MG63 (cell line): ENCODE measurements at places on chromosomes 11 and 22.

GRCh38 chr11:12123273-12123672 is 12.9 kb downstream of the MICAL2 start:
- no peak for DNase-seq

GRCh38 chr11:100932474-100933100 is 197.0 kb downstream of the PGR start:
- no peak for DNase-seq

DNA sequence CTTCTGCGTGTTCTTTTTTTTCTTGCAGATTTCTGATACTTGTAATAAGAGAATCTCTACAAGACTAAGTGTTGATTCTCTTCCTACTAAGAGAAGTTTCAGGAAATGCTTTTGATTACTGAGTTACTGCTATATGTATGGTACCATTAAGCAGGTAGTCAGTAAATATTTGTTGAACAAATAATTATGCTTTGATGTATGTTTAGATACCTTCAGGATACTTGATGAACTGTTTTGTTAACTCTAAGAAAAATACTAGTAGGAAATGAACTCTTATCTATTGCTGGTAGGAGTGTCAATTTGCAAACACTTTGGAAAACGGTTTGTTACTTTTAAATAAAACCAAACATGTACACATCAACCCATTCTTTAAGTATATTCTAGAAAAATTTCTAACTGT is 90.6 kb downstream of the TMEM135 start:
- no peak for DNase-seq

- DNase-seq, result peak; percentile 50
Measured at GRCh38 chr22:17570851-17571631, 7.7 kb downstream of the SLC25A18 start.

- no peak for DNase-seq
Measured at GRCh38 chr11:45385423-45385822, 99.3 kb upstream of the SYT13 start.

- DNase-seq, result no peak
Measured at GRCh38 chr11:116035977-116036376, 531.8 kb upstream of the CADM1 start.

DNA sequence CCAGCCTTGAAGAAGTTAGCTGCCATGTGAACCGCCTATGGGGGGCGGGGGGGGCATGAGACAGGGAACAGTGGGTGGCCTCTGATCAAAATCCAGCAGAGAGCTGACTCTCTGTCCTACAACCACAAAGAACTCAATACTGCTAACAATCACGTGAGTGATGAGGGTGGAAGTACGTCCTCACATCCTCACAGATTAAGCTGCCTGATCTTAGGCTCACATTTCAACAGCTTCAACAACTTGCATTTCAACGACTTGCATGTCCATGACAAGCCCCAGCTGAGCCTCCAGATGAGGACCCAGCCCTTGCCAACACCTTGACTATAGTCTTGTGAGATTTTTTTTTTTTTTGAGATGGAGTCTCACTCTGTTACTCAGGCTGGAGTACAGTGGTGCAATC is 51.6 kb downstream of the CLMP start:
- no peak for DNase-seq

DNA sequence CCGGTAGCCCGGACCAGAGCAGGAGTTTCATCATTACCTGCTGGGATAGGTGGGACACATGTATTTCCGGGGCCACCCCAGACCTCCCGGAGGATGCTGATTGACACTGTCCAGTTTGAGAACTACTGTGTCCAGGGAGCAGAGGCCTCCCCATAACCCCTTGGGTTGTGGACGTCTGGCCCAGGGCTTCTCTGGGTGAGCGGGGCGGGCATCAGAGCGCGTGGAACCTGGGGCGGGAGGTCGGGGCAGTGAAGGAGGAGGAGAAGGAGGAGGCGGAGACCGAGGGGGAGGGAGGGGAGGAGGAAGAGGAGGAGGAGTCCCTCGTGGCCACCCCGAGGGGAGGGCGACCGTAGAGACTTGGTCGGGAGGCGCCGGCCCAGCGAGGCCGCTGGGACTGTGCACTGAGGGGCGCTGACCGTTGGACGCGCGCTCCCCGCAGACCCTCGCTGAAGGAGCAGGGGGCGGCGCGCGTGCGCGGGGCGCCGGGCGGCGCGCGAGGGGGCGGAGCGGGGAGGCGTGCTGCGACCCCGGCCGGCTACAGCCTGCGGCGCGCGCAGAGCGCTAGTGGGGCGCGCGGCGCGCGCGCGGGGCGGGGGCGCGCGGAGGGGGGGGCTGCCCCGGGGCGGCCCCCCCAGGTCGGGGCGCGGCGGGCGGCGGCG is at the start of gene GRK3:
Gene GRK3, plus strand, starts transcription at position 356 of the 659 bp plus-strand sequence. CDS start 366 bp downstream, outside the sequence.
- peak; percentile 49 for DNase-seq

DNA sequence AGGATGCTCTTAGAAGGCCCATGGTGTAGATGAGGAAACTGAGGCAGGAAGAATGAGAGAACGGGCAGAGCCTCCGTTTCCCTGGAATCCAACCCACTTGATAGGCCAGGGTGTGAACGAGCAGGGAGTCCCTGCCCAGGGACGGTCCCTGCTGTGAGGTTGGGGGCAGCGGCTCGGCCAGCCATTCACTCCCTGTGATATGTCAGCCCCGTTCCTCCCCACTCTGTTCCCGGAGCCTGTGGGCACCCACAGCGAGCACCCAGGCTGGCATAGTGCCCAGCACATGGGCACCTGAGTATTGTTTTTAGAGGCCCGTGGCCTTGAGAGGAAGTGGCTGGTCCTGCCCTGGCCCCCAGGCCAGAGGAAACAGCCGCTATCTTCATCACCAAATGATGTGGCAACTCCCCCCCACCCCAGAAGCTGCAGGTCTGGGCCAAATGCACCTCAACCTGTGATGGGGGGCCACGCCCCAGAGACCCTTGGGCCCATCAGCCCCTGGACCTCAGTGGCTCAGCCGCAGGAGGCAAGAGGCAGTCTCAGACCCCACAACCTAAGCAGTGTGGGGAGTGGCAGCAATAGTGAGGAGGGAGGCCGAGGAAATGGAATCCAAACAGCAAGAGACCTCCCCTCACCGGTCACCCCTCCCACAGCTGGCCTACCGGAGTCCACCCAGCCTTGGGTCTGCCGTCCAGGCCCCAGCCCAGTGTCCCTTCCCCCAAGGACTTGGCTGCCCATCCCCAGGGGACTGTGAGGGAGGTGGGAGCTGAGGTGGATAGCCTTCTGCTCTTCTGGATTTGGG is 2.1 kb downstream of the ALDH3B1 start:
- no peak for DNase-seq

GRCh38 chr11:133064152-133064877 is 468.0 kb downstream of the OPCML start:
- peak; percentile 64 for DNase-seq

DNA sequence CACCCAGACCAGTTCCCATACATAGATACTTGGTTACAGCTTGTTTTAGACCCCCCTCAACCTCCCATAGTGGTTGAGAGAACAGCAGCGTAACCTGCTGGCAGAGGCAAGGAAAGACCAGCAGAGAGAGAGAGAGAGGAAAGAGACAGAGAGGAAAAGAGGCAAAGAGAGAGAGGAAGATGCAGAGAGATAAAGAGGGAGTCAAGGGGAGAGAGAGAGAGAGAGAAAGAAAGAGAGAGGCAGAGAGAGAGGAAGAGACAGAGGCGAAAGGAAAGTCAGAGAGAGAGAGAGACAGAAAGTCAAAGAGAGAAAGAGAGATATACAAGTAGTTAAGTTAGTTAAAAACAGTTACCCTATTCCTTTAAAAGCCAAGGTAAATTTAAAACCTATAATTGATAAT is 52.5 kb downstream of the NEU3 start:
- DNase-seq, result no peak

GRCh38 chr11:57057561-57057960 is 68.8 kb downstream of the OR5AK2 start:
- no peak for DNase-seq

DNA sequence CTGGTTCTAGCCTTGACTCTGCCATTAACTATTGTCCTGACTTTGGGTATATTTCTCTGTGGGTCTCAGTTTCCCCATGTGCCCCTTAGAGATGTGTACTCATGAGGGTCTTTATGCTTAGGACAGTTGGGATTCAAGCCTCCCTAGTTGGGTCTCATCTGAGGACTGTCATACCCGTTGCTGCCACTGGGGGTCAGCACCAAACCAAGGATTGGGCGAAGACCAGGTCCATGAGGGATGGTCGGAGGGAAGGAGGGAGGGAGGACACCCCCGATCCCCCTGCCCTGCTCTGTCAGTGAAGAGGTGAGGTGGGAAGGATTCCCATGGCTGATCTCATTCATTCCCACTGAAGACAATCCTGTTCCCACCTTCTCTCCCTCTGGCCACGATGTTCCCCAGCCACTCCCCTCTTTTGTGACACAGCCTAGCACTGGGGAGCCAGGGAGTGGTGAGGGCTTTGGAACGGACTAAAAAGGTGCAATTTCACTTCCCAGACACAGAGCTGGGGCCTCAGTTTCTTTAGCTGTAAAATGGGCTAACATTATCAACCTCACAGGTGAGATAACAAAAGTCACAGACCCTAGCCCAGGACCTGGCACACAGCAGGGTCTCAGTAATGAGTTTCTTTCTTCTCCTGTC is 12.4 kb upstream of the KLHL35 start:
- peak; percentile 51 for DNase-seq
